NCI-H1930 (cell line): ENCODE measurements at places on chromosomes 13 and 19.

GRCh38 chr13:80437231-80437630 lies 96.3 kb upstream of the SPRY2 start:
- DNase-seq: no peak

DNA sequence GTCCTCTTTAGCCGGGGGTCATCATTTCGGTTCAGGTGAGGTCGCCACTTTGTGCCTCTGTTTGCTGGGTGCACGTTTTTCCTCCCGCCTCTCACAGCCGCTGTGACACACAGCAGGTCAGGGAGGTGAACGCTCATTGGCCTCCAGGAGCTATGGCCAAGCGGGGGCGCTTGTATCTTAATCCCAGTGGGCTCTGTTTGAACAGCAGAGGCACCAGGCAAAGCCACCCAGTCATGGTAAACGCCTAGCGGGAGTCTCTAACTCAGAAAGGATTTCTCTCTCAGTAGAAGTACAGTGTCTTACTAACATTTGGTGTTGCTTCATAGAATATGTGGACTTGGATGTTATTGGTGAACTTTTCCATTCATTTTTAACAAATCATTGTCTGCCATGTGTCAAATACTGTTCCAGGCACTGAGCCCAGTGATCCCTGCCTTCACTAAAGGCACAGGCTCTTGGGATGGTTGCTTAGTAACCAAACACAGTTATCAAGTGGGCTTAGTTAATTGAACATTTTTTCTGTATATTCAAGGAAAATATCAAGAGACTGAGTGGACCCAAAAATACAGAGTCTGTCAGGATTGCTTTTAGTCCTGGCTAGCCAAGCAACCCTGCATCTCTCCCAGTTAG lies 186.7 kb downstream of the STK24 start:
- no peak for DNase-seq

DNA sequence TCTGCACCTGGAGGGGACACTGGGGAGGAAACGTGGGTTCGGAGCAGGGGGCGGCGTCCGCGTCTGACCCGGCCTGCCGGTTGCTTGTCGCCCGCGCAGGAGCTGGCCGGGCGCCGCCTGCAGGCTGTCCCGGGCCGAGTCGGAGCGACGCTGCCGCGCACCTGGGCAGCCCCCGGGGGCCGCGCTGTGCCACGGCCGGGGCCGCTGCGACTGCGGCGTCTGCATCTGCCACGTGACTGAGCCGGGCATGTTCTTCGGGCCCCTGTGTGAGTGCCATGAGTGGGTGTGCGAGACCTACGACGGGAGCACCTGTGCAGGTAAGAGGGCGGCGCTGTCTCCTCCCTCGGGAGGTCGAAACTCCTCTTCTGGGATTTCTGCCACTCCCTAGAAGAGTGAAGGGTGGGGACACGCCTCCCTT lies 1.3 kb downstream of the ITGBL1 start:
- DNase-seq: no peak

DNA sequence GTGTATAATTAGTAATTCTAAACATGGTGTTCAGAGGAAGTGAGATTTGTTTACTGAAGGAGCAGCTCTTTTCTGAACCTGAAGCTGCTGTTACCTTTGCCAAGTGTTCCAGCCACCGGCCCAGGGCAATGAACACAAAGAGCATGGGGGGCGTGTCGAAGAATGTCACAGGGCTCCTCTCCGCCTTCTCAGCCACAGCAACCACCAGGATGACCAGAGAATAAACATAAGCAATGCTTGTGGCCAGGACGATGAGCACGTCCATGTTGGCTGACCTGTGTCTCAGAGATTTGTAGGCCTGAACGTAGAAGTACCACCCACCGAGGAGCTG lies 53.1 kb downstream of the ATP7B start:
- no peak for DNase-seq

- no peak for DNase-seq
Measured at GRCh38 chr13:36921631-36922301, 1.7 kb upstream of the SMAD9 start.

DNA sequence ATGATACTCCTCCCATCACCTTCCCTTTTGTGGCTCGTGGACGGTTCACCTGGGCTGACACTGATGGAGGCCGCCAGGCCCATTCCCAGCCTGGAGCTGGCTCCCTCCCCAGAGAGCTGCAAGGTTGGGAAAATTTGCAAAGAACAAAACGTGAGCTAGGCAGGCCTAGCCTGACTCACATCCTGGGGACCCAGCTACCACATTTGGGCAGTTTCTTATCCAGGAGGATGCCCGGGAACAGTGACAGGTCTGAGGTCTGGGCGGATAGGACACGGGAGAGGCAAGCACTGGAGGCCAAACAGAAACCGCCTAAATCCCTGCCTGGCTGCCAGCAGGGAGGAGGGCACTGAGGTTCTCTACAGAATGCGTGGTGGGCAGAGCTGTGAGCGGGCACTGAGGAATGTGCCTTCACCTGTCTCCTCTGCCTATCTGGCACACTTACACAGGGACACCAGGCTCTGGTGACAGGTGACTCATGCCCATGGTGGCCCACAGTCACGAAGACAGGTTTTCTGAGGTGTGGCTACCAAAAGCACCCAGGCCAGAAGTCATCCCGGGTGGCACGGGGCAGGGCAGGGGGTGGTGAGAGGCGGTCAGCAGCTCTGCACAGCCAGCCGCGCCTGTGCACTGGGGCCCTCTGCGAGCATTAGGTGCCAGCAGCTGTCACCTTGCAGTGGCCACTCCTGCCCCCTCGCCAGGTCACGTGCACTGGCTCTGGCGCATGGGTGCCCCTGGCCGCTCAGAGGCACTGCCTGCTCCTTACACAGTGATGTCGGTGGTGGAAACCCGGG lies 23.2 kb downstream of the SH3GL1 start:
- no peak for DNase-seq

GRCh38 chr13:50682002-50682401 lies 161.5 kb downstream of the DLEU7 start:
- DNase-seq: no peak

DNA sequence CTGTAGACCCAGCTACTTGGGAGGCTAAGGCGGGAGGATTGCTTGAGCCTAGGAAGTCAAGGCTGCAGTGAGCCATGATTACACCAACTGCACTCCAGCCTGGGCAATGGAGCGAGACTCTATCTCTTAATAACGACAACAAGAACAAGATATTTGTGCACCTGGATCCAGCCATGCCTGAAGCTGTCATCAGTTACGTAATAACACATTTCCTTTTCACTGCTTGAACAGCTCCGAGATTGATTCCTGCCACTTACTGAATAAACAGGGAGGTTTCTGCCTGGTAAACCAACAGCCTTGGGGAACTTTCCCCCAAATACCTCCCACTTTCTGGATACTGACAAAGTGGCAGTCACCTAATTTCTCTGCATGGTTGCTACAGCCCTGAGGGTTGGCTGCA lies 5.4 kb downstream of the KANK2 start:
- DNase-seq: no peak
